ENCODE measurements at places on chromosomes 1 and 21.

- DNase-seq, result no peak
These were observed 144.7 kb upstream of the ADGRL4 start for GRCh38 chr1:79151006-79151796.

- DNase-seq, result no peak
These were observed 106.9 kb upstream of the SERBP1 start for GRCh38 chr1:67536957-67537666.

DNA sequence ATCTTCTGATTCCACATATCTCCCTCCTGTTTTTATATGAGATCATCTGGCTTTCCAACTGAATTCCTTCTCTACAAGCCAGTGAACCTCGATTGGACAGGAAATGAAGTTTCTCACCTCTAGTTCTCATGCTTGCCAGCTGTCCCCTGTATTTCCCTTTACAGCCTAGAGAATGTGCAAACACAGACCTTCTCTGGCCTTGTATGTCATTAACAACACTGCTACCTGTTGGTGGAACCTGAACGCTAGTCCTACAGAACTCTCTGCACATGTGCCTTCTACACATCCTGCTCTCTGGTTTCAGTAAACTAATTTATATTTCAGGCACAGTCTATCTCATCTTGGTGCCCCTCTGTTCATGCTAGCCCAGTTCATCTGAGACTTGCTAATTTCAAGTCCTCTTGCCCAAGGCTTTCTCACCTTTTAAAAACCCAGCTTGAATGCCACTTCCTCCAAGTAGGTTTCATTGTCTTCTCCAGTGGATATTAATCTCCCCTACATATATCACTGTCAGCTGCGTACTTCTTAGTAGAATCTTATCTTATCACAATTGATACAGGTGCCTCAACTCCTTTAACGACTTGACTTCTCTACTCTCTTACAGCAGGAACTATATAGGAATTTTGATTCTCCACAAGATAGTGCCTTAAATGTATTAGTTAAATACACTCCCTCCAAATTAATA lies 549.9 kb downstream of the PLPP3 start:
- no peak for DNase-seq

- DNase-seq, result no peak
These were observed 234.2 kb upstream of the FGGY start for GRCh38 chr1:59062743-59063142.

DNA sequence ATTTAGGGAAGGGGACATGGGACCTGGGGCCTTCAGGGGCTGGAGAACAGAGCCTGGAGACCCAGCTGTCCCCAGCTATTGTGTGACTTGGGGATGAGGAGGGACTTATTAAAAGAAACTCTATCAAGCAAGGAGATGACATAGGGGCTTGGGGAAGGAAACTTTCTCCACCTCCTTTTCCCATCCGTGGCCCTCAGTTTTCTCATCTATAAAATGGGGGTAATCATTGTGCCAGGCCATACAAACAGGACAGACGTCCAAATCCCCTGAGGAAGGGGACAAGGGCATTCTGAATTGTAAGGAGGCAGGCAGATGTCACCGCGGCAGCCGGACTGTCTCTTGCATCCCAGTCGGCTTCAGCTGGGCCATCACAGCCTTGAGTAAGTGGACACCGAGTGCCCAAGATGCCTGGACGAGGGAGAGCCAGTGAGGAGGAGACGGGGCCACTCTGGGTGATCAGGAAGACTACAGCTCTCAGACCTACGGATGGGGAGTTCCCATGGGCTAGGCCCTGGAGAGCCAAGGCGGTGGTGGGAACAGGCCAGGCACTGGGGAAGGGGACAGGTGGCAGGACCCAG lies 1.9 kb downstream of the FBXO2 start:
- DNase-seq, result no peak

DNA sequence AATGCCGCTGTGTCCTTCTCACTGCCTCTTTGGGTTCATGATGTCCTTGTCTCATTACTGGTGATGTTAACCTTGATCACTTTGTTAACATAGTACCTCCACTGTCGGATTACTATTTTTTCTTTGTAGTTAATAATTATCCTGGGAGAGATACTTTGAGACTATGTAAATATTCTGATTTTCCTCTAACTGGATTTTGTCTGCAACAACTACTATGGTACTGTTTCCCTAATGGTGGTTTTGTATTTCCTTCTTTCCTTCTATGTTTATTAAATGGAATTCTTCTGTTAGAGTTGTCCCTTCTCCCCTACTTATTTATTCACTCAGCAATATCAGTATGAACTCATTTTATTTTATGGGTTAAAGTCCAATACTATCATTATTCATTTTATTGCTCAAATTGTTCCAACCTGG lies 4.2 kb downstream of the TOR1AIP2 start:
- no peak for DNase-seq

DNA sequence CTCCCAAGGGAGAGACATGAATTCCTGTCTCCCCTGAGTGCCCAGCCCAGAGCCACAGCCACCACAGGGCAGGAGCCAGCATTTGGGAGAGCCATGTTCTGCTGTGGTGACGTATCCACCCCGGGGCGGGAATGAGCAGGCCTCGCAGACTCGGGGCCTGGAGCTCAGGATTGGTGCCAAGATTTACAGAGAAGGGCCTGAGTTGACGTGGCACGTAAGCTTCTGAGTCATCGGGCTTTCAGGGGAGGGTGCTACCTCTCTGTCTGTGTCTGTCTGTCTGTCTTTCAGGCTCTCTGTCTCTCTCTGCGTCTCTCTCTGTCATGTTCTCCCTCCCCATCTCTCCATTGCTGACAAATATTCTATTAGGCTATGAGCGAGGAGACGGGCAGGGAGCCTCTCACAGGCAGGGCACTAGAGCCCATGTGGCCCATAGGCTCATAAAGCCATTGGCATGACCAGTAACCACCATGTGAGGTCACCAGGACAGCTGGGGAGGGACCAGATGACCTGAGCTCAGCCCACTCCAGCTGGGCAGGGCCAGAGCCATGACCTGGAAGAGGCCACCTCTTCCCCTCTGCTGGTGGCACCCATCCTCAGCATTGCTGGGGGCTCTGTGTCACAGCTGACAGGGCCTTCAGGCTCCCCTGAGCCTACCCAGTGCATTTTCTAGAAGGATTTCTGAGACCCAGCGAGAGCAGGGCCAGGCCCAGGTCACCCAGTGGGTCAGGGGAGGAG lies 300.0 kb upstream of the VAMP3 start:
- DNase-seq, result no peak

DNA sequence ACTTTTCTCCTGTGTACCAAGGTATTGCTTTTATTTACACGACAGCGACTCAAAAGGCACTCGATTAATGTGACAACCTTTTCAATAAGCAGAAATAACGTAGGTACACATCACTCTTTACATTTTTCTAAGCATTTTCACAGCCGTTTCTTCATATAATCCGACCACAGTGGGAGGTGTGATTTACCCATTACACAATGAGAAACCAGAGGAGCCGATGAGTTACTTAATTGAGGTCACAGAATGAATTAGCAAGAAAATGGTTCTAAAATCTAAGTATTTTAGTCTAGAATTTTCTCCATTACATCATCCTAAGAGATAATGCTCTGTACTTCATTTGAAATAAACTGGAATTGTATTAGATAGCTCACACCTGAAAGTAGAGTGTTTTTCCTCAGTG lies 71.5 kb downstream of the UMODL1 start:
- DNase-seq, result no peak

DNA sequence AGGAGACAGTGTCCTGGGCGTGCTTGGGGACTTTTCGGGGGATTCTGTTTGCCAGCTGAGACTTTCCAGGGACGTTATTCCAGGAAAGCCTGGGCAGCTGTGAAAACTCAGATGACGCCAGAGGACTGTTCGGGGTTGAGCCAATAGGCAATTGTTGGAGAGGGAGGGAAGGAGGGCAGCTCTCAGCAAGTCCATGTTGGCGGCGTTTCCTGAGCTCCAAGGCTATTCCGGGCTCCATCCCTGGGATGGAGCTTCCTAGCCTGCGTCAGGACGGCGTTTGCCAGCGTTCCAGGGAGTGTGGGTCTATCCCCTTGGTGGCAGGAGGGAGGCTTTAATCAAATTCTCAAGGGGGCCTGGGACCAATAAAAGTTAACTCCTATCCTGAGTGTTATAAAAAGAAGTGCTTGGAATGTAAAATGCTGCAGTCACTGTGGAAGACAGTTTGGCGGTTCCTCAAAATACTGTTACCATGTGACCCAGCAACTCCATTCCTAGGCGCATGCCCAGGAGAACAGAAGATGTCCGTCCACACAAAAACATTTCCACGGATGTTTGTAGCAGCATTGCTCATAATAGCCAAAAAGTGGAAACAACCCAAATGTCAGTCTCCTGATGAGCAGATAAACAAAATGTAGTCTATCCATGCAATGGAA lies 15.2 kb downstream of the SLC27A3 start:
- no peak for DNase-seq

- DNase-seq, result no peak
These were observed 425.7 kb downstream of the SIPA1L2 start for GRCh38 chr1:232204269-232204668.

DNA sequence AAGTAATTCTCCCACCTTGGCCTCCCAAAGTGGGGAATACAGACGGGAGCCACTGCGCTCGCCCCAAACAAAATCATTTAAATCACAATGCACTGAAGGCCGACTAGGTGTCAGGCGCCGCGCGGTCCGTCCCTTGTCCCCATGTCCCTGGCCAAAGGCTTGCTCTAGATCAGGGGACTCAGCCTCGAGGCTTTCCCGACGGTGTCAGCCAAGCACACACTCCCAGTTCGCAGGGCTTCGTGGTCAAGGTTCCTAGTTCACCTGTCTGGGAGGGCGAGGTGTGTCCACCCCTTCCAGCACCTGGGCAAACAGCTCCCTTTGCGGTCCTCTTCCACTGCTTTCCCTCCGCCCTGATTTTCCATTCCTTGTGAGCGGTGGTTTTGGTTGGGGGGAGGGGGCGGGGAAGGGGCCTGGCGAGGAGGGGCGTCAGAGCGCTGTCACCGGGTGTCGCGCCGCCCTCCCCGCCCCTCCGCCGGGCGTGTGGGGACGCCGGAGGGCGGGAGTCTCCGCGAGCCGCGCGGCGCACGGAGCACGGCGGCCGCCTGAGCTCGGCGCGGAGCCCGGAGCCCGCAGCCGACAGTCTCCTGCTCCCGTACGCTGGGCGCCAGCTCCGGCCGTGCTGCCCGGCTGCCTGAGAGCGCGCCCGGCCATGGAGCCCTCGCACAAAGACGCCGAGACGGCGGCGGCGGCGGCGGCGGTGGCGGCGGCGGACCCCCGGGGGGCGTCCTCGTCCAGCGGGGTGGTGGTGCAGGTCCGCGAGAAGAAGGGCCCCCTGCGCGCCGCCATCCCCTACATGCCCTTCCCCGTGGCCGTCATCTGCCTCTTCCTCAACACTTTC lies at the start of gene STUM:
STUM (plus strand) TSS at position 509 of the 838 bp plus-strand sequence; CDS start at position 650, 141 bp downstream.
- peak; percentile 27 for DNase-seq

- DNase-seq, result no peak
These were observed 16.0 kb downstream of the ITPKB start for GRCh38 chr1:226722901-226723656.

- DNase-seq, result no peak
These were observed 335.7 kb upstream of the GREM2 start for GRCh38 chr1:240947438-240948224.

- DNase-seq, result no peak
These were observed 56.2 kb upstream of the COL18A1 start for GRCh38 chr21:45348591-45349327.

DNA sequence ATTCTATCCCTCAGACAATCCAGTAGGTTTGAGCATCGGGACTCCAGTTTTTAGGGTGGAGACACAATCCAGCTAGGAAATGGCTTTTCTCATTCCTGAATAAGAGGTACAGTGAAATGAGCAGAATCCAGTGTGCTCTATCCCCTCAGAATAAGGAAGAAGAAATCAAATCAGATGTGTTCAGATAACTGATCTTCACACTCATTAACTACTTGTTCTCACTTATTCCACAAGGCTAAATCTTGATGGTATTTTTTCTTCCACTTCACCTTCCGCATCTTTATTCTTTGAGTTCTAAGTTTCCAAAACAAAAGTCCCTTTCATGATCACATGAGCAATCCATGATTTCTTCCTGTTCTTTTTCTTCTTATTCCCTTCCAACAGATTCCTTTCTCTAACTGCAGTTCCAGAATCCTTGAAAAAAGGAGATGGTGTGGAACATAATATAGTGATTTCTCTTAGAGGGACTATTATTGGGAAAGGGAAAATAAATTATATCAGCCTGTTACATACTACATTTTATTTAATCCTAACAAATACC lies 1.7 kb downstream of the SYT11 start:
- DNase-seq, result no peak

GRCh38 chr1:167165948-167166689 lies 54.6 kb upstream of the POU2F1 start:
- peak; percentile 10 for DNase-seq

- DNase-seq, result no peak
These were observed 8.7 kb upstream of the SLC25A24 start for GRCh38 chr1:108208724-108209446.

GRCh38 chr1:12206792-12207424 lies 22.9 kb upstream of the VPS13D start:
- no peak for DNase-seq

DNA sequence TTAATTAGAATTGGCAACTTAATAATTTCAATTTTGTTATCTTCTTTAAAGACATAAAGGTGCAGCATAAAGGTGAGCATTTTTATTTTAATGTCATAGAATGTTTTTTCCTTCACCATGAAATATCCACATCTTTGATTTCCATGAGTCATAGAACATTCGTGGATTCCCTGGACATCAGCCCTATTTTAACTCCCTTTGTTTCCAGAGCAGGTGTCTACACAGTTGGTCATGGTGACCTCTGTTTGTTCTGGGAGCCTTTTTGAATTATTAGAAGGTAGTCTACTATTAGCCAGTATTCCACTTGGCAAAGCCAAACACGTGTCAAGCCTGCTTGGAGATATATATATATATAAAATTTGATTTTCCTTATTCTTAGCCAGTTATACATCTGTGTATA lies 572.9 kb downstream of the LTN1 start:
- no peak for DNase-seq

GRCh38 chr1:112881742-112882127 lies 74.3 kb downstream of the SLC16A1 start:
- DNase-seq, result no peak

DNA sequence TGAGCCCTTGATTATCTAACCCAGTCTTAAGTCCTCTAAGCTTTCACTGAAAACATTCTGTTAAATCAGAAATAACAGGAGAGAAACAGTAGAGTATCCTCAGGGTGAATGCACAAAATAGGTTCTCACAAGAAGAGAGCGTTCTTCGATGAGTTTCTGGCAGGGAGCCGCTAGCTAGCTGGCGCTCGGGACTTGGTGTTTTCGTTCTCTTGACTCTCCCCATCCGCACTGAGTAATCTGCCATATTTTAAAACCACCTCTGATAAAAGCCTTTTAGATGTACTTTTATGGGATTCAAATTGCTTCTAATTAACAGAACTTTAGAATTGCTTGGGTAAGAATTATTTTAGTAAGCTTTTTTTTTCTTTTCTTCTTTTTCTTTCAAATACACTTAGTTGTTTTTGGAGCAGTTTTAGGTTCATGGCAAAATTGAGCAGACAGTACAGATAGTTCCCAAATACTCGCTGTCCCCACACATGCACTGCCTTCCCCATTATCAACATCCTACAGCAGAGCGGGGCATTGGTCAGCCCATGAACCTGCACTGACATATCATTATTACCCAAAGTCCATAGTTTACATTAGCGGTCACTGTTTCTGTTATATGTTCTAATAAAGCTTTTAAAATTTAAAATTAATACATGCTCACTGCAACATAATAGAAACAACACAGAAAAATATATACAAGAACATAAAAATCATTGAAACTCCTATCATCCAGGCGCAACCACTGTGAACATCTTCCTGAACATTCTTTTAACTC lies 35.4 kb downstream of the PRDM2 start:
- no peak for DNase-seq

- no peak for DNase-seq
These were observed 56.0 kb upstream of the EDARADD start for GRCh38 chr1:236338096-236338495.
